ENCODE measurements at places on chromosomes 1 and 21.

GRCh38 chr1:78624035-78624434 is 3.8 kb downstream of the IFI44L start:
- peaks cover 19% of the 10 kb centered on the region for H3K4me1 ChIP-seq
- H3K4me3 ChIP-seq = no peak overlapping the region
- no peaks in the 10 kb centered on the region for H3K36me3 ChIP-seq
- no peak overlapping the region for H3K27ac ChIP-seq
- H3K27me3 ChIP-seq = no peaks in the 10 kb centered on the region
- DNase-seq = no peak

- H3K36me3 ChIP-seq = no peaks in the 10 kb centered on the region
- no peak overlapping the region for H3K27ac ChIP-seq
- H3K4me3 ChIP-seq = no peak overlapping the region
- H3K27me3 ChIP-seq = no peaks in the 10 kb centered on the region
- DNase-seq = no peak
These were observed 70.2 kb upstream of the BTG3 start for GRCh38 chr21:17682924-17683323.

DNA sequence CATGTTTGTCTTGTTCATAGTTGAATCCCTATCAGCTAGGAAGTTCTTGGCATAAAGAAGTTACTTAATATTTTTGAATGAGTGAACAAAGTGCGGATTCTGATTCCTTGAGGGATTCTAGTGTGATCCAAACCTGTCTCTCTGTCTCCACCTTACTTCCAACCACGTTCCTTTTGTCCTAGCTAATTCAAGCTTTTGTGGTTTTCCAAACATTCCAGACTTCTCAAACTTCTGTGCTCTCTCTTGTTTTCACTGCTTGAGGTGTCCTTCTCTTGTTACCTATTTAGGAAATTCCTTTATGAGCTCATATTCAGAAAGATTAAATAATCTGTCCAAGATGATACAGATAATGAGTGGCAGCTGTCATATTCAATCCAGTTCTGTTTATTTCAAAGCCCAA is 353.2 kb downstream of the PTBP2 start:
- H3K27ac ChIP-seq = no peak overlapping the region
- H3K4me3 ChIP-seq = no peak overlapping the region
- no peaks in the 10 kb centered on the region for H3K36me3 ChIP-seq
- no peak for DNase-seq
- H3K27me3 ChIP-seq = no peaks in the 10 kb centered on the region
- peaks cover 3% of the 10 kb centered on the region for H3K4me1 ChIP-seq

GRCh38 chr1:181482001-181482430 is 1.3 kb upstream of the CACNA1E start:
- H3K27ac ChIP-seq = no peak overlapping the region
- H3K27me3 ChIP-seq = peaks cover 92% of the 10 kb centered on the region
- no peak for DNase-seq
- H3K4me1 ChIP-seq = peaks cover 10% of the 10 kb centered on the region
- H3K36me3 ChIP-seq = no peaks in the 10 kb centered on the region
- H3K4me3 ChIP-seq = peak overlapping the region; percentile 86

DNA sequence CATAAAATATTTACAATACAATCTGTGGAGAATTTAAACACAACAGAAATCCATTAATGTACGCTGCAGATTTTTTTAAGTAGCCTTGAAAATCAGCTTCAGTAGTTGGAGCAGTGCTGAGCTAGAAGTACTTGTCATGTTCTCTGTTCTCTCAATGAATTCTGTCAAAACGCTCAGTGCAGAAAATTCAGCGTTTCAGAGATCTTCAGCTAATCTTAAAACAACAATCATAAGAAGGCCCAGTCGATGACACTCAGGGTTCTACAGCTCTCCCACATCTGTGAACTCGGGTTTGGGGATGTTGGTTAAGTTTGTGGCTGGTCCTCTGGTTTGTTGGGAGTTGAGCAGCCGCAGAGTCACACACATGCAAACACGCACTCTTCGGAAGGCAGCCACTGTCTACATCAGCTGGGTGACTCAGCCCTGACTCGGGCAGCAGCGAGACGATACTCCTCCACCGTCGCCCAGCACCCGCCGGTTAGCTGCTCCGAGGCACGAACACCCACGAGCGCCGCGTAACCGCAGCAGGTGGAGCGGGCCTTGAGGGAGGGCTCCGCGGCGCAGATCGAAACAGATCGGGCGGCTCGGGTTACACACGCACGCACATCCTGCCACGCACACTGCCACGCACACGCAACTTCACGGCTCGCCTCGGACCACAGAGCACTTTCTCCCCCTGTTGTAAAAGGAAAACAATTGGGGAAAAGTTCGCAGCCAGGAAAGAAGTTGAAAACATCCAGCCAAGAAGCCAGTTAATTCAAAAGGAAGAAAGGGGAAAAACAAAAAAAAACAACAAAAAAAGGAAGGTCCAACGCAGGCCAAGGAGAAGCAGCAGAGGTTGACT is 161.2 kb downstream of the RUNX1 start:
- peak overlapping the region; percentile 96 for H3K27ac ChIP-seq
- H3K4me1 ChIP-seq = peaks cover 17% of the 10 kb centered on the region
- peaks cover 71% of the 10 kb centered on the region for H3K27me3 ChIP-seq
- no peaks in the 10 kb centered on the region for H3K36me3 ChIP-seq

GRCh38 chr1:93995837-93996536 is 86.8 kb upstream of the GCLM start:
- H3K27me3 ChIP-seq = no peaks in the 10 kb centered on the region
- no peaks in the 10 kb centered on the region for H3K36me3 ChIP-seq
- peaks cover 8% of the 10 kb centered on the region for H3K4me1 ChIP-seq
- H3K27ac ChIP-seq = no peak overlapping the region
- no peak for DNase-seq
- no peak overlapping the region for H3K4me3 ChIP-seq

GRCh38 chr1:86382878-86383277 is 13.2 kb downstream of the ODF2L start:
- DNase-seq = no peak
- no peak overlapping the region for H3K4me3 ChIP-seq
- no peaks in the 10 kb centered on the region for H3K4me1 ChIP-seq
- H3K36me3 ChIP-seq = peaks cover 9% of the 10 kb centered on the region
- H3K27me3 ChIP-seq = no peaks in the 10 kb centered on the region
- H3K27ac ChIP-seq = no peak overlapping the region

DNA sequence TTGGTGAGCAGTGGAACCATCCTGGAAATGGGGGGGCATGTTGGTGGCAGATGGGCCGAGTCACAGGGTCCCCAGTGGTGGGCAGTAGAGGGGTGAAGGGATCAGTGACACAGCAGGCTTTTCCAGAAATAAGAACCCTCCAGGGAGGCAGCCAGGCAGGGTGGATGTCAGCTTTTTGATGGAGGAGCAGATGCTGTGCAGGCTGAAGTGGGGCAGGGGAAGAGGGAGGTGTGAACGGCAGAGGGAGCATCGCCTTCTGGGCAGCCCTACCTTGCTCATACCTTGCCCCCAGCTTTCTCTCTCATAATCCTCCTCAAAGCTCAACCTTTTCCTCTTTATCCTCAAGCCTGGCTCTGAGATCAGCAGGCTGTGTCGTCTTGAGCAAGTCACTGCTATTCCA is 131.8 kb upstream of the IPO9 start:
- no peak for DNase-seq
- H3K27me3 ChIP-seq = no peaks in the 10 kb centered on the region
- H3K4me1 ChIP-seq = peaks cover 12% of the 10 kb centered on the region
- no peaks in the 10 kb centered on the region for H3K36me3 ChIP-seq
- H3K4me3 ChIP-seq = no peak overlapping the region

DNA sequence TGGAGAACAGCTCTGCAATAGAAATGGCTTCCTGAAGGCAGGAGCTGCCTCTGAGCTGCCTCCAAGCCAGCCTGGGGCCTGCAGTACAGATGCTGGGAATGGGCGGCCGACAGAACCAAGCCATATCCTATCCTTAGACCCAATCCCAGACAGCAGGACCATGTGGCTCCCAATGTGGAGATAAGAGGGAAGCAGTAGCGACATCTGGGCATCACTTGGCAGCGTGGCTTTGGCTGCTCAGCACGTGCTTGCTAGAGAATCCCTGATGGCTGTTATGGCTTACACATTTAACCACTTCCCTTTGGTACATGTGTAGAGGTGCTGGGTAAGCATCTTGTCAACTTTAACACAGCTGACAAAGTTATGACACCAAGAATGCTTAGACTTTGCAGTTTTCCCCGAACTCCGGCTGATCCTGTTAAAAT is 87.7 kb downstream of the MAN1C1 start:
- DNase-seq = no peak
- H3K4me1 ChIP-seq = peaks cover 48% of the 10 kb centered on the region
- H3K4me3 ChIP-seq = no peak overlapping the region
- H3K27ac ChIP-seq = peak overlapping the region; percentile 62
- H3K36me3 ChIP-seq = no peaks in the 10 kb centered on the region

DNA sequence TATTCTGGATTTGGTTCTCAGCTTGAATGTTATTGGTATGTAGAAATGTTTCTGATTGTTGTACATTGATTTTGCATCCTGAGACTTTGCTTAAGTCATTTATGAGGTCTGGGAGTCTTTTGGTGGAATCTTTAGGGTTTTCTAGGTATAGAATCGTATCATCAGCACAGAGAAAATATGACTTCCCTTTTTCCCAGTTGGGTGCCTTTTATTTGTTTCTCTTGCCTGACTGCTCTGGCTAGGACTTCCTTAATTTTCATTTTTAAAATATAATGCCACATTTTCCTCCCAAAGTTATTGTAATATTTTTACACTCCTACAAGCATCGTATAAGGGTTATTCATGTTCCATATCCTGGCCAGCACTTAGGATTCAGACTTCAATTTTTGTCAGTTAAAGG is 111.1 kb downstream of the FNBP1L start:
- peak overlapping the region; percentile 34 for H3K4me3 ChIP-seq
- DNase-seq = no peak
- H3K27ac ChIP-seq = peak overlapping the region; percentile 22
- peaks cover 57% of the 10 kb centered on the region for H3K36me3 ChIP-seq

GRCh38 chr1:231278100-231278790 is 37.2 kb downstream of the GNPAT start:
- no peak overlapping the region for H3K27ac ChIP-seq
- peaks cover 24% of the 10 kb centered on the region for H3K36me3 ChIP-seq
- no peaks in the 10 kb centered on the region for H3K4me1 ChIP-seq
- H3K4me3 ChIP-seq = no peak overlapping the region
- DNase-seq = no peak

DNA sequence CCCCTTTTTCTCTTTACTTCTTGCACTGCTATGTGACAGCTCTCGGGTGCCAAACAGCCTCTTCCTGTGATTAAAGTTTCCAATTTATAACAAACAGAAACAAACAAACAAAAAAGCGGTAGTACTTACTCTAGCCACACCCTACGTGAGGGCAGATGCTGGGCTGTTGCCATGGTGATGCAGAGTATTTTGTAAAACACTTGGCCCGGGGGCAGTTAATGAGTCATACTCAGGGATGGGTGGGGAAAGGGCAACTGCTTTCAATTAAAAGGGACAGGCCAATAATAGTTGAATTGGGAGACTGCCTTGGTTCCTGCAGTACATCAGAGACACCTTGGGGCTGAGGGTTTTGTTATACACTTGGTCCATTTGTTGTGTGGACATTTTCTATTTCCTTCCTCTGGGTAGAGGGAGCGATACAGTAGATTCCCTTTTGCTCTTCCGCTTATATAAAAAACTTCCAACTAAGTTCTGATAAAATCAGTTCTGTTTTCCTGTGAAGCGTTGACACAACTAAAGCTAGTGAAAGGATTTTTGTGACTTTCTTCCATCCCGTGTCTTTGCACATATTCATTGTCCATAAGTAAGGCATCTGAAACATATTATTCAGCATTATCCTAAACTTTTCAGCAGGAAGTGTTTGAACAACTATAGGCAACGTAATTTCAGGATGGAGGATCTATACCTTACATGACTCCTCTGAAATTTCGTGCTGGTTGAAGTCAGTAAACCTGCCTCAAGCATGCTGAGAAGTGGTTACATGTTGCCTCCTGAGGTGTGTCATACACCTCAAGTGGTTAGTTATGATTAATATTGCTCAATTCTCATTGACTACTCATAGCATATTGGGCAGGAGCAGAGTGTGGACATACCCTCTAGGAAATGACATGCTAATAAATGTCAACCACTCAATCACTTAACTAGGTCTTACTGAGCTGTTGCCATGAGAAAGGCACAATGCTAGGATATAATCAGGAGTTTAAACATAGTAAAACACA is 36.7 kb upstream of the THEM4 start:
- peaks cover 25% of the 10 kb centered on the region for H3K4me1 ChIP-seq
- H3K27me3 ChIP-seq = peaks cover 3% of the 10 kb centered on the region
- peak overlapping the region; percentile 62 for H3K4me3 ChIP-seq
- H3K36me3 ChIP-seq = no peaks in the 10 kb centered on the region
- DNase-seq = no peak

DNA sequence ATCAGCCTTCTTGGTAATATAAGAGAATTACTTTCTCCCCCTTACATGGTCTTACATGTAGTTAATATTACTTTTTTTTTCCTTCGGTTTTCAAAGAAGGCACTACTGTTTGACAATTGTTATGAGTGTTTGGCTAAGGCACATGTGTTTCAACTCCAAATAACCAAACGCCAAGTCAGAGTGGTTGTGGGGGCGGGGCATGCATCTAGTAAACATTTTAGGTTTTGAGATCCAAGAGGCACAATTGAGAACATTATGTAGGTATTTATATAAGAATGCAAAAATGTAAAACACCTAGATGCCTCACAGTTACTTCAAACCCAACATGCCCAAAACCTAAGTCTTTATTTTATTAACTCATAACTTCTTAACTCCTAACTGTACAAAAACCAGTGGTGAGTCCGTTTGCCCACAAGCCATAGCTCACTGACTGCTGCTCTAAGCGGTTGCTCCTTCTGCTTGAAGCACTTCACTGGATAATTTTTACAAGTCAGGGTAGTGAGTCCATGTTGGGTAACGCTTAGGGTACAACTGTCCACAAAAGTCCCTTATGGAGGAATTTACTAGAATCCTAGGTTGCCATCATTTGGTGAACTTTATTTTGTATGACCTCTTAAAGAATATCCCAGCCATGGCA is 189.9 kb downstream of the HUNK start:
- H3K36me3 ChIP-seq = peaks cover 3% of the 10 kb centered on the region
- H3K4me1 ChIP-seq = peaks cover 19% of the 10 kb centered on the region
- no peak overlapping the region for H3K4me3 ChIP-seq
- no peak overlapping the region for H3K27ac ChIP-seq
- DNase-seq = no peak

DNA sequence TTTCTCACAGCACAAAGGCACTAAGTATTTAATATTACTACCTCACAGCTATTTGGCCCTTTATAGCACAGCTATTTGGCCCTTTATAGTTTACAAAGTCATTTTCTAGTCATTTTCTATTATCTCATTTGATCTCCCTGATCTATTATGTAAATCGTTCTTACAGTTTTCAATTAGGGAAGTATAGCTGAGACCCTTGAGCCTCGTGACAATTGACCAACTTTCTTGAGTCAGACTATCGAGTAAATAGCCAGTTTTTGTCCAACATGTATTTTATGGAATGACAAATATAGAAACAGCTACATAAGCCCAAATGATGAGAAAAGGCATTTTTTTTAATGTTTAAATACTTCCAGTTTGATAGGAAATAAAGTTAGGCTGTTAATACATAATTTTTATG is 7.0 kb upstream of the ANGPTL1 start:
- H3K27me3 ChIP-seq = no peaks in the 10 kb centered on the region
- H3K27ac ChIP-seq = no peak overlapping the region
- H3K4me3 ChIP-seq = no peak overlapping the region
- no peak for DNase-seq
